Osteoblast (primary cell): ENCODE measurements at places on chromosomes 16 and 17. TPM values are rescaled to one million over a fixed set of nuclear protein-coding genes. Genes with fewer than 3 reads are reported as not detected.

GRCh38 chr17:72613806-72614292, 478.6 kb downstream of the SLC39A11 start:
- peak overlapping the region; percentile 95 for H3K27ac ChIP-seq
- peaks cover 29% of the 10 kb centered on the region for H3K4me1 ChIP-seq
- peak; percentile 85 for DNase-seq
- H3K27me3 ChIP-seq, result peaks cover 28% of the 10 kb centered on the region

DNA sequence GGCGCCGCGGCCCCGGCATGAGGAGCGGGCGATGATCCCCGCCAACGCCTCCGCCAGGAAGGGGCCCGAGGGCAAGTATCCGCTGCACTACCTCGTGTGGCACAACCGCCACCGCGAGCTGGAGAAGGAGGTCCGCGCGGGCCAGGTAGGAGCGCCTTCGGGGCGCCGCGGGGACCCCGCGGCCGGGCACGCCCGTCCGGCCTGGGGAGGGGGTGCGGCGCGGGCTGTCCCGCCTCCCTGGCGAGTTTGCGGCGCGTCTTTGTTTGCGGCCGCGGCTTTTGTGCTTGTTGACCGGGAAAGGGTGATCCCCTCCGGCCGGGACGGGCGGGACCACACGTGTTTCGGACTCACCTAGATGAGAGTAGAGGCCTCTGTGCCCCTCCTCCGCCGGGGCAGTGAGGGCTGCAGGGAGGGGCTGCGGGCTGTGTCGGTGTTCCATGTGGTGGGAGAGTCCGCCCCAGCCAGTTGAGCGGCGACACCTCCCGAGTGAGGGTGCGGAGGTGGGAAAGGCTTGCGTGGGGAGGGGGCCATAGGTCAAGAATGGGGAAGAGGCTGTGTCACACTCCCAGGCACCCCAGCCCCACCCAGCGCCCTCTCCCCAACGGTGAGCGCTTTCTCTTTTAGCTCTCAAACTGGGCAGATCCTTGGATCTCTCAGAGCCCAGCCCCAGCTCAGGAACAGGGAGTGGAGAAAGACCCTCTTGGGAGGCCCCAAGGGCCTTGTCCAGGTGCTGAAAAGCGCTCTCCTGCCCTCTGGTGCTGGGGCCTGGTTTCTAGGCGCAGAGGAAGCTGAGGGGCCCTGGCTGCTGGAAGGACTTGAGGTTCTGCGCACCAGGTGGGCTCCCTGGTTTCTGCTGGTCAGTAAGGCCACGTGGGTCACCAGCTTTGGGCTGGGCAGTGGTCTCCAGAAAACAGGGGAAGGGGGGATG, 923 bp downstream of the ANKRD13B start:
- no peak for DNase-seq
- no peak overlapping the region for H3K27ac ChIP-seq
- no peaks in the 10 kb centered on the region for H3K36me3 ChIP-seq
- H3K27me3 ChIP-seq, result no peaks in the 10 kb centered on the region
- peak overlapping the region; percentile 72 for H3K4me3 ChIP-seq

DNA sequence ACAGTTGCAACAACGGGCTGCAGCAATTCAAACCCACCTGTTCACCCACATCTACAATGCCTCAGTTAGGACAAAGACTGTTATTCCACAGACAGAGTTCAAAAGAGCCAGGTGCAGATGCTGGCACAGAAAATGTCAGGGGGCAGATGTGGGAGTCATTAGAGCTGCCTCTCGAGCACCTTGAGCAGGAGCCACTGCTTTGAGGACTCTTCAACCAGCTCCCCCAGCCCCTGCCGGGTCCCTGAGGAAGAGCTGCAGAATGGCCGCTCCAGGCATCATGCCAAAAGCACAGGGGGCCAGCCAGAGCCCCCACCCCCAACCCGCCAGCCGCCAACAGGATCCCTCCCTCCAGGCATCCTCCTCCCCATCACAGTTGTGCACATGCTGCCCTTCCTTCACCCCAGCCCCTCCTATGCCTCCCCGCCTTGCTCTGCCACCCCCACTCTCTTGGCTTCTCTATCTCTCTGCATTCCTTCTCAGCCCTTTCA, 20.8 kb downstream of the C17orf67 start:
- no peak overlapping the region for H3K27ac ChIP-seq
- peaks cover 2% of the 10 kb centered on the region for H3K4me1 ChIP-seq
- H3K36me3 ChIP-seq, result no peaks in the 10 kb centered on the region
- no peak overlapping the region for H3K4me3 ChIP-seq

DNA sequence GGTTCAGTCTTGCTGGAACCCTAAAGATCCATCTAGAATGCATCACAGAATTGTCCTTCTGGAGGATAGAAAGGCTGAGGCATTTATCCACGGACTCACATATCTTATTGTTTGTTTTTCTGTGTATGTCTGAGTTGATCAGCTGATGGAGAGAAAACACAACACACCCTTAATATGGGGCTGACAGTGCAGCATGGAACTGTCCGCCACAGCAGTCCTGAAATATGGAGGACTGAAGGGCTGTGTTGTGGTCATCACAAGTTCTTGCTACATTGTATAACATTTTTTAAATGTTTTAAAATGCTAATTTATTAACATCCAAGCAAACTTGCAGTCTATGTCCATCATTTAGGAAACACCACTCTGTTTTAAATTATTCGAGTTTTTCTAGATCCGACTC, 448.9 kb upstream of the ERCC4 start:
- H3K27me3 ChIP-seq, result no peaks in the 10 kb centered on the region
- H3K4me3 ChIP-seq, result no peak overlapping the region
- no peak overlapping the region for H3K27ac ChIP-seq
- DNase-seq, result no peak
- H3K4me1 ChIP-seq, result no peaks in the 10 kb centered on the region

ETV4 gene
- 0.72 and 1.2 TPM in 2 replicates for total RNA-seq

ERCC4 gene
- 9.0 and 10.9 TPM in 2 replicates for total RNA-seq

NT5M gene
- 0.36 and 1.2 TPM in 2 replicates for total RNA-seq

DNA sequence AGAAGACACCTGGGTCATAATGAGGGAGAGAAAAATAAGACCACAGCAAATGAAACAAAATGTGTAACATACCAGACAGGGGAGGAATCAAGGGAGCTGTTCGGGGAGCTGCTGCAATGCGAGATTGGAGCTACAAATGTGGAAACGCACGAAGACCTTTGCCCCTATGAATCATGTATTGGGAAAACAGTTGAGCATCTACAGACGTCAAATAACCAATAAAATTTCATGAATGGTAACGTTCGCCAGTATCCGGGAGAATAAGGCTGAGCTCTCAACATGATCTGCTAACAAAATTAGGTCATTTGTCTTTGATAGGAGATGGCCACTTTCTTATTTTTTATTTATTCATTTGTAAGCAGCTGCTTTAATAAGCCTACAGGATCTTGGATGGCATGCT, 486.2 kb upstream of the RBFOX1 start:
- H3K27me3 ChIP-seq, result no peaks in the 10 kb centered on the region
- no peak overlapping the region for H3K4me3 ChIP-seq
- H3K36me3 ChIP-seq, result no peaks in the 10 kb centered on the region
- no peaks in the 10 kb centered on the region for H3K4me1 ChIP-seq

DNA sequence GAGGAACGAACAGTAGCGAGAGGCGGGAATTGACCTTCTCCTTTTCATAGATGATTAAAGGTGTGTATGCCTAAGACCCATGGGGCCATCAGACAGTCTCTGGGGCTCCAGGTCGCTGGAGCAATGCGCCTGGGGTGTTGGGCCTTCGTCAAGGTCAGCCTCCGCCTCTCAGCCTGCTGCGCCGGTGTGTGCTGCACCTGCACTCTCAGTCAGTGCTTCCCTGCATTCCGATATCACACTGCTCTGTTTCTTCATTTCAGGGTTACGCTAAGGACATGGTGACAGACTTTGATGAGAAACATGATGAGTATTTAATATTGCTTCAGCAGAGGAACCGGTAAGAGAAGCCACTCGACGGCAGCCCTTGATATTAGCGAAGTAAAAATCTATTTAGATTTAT, 68.2 kb downstream of the KATNIP start:
- peaks cover 3% of the 10 kb centered on the region for H3K36me3 ChIP-seq
- no peak overlapping the region for H3K4me3 ChIP-seq
- no peak overlapping the region for H3K27ac ChIP-seq
- no peaks in the 10 kb centered on the region for H3K4me1 ChIP-seq
- no peaks in the 10 kb centered on the region for H3K27me3 ChIP-seq

RUSF1 gene
- 48.5 and 53.0 TPM in 2 replicates for total RNA-seq

GRCh38 chr16:89544713-89545043, 15.8 kb upstream of the RPL13 start:
- H3K4me1 ChIP-seq, result no peaks in the 10 kb centered on the region
- H3K27me3 ChIP-seq, result no peaks in the 10 kb centered on the region
- peaks cover 66% of the 10 kb centered on the region for H3K36me3 ChIP-seq
- no peak overlapping the region for H3K27ac ChIP-seq
- no peak overlapping the region for H3K4me3 ChIP-seq

PRAC1 gene
- 0.88 TPM in 1 of 2 replicates, not detected in the other for total RNA-seq

- H3K4me3 ChIP-seq, result no peak overlapping the region
- no peak overlapping the region for H3K27ac ChIP-seq
- no peaks in the 10 kb centered on the region for H3K4me1 ChIP-seq
- H3K36me3 ChIP-seq, result no peaks in the 10 kb centered on the region
- H3K27me3 ChIP-seq, result no peaks in the 10 kb centered on the region
- DNase-seq, result no peak
Measured at GRCh38 chr16:72142476-72142875, 29.5 kb downstream of the PMFBP1 start.

DNA sequence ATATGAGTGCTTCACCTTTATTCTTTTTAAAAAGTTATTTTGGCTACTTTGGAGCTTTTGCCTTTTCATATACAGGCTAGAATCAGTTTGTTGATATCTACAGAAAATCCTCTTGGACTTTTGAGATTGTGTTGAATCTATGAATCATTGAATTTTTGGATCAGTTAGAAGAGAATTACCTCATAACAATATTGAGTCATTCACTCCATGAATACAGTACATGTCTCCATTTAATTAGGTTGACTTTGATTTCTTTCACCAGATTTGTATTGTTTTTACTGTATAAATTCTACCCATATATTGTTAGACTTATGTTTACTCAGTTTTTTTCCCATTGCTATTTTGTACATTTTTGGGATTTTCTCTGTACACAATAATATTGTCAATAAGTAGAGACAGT, 54.4 kb downstream of the TAOK1 start:
- H3K27ac ChIP-seq, result peak overlapping the region; percentile 47
- no peak overlapping the region for H3K4me3 ChIP-seq
- no peaks in the 10 kb centered on the region for H3K36me3 ChIP-seq
- DNase-seq, result peak; percentile 85
- H3K4me1 ChIP-seq, result peaks cover 14% of the 10 kb centered on the region

- H3K36me3 ChIP-seq, result no peaks in the 10 kb centered on the region
- peak within 1 kb of the TSS; percentile 48 for H3K27ac ChIP-seq
- H3K4me1 ChIP-seq, result peaks cover 37% of the 10 kb centered on the region
- H3K4me3 ChIP-seq, result peak within 1 kb of the TSS; percentile 89
Measured at GRCh38 chr16:4315186-4316107, at the start of gene GLIS2. Gene GLIS2, plus strand, starts transcription at chr16:4316067. Its CDS starts 16,214 bp downstream, at chr16:4332281.

SLC2A4 gene
- under 0.01 and 0.29 TPM in 2 replicates for total RNA-seq

DNA sequence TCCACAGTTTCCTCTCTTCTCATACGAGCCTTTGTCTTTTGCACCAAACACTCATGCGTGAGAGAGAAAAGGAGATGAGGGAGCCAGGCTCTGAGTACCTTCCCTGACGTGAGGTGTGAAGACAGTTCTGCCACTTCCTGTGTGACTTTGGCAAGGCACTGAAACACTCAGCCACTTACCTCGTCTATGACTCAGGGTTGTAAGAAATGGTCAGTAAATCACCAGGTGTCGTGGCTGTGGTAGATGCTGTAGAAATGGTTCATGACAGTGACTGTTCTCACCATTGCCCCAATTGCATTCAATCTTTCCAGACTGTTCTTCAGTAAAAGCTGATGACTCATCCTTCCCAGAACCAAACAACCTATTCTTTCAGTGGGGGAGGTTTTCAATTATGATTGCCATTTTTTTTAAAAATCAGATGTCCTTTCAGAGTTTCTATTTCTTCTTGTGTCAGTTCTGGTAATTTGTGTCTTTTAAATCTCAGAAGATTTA, 49.2 kb upstream of the CBFA2T3 start:
- H3K36me3 ChIP-seq, result no peaks in the 10 kb centered on the region
- no peak overlapping the region for H3K27ac ChIP-seq

MMP2 gene
- 2,094 and 2,259 TPM in 2 replicates for total RNA-seq

- H3K36me3 ChIP-seq, result no peaks in the 10 kb centered on the region
- peaks cover 12% of the 10 kb centered on the region for H3K4me1 ChIP-seq
- no peak overlapping the region for H3K27ac ChIP-seq
- H3K4me3 ChIP-seq, result no peak overlapping the region
- H3K27me3 ChIP-seq, result no peaks in the 10 kb centered on the region
- no peak for DNase-seq
Measured at GRCh38 chr16:86640265-86640843, 62.0 kb downstream of the FOXL1 start.

ADAMTS18 gene
- not detected in 2 replicates for total RNA-seq

DNA sequence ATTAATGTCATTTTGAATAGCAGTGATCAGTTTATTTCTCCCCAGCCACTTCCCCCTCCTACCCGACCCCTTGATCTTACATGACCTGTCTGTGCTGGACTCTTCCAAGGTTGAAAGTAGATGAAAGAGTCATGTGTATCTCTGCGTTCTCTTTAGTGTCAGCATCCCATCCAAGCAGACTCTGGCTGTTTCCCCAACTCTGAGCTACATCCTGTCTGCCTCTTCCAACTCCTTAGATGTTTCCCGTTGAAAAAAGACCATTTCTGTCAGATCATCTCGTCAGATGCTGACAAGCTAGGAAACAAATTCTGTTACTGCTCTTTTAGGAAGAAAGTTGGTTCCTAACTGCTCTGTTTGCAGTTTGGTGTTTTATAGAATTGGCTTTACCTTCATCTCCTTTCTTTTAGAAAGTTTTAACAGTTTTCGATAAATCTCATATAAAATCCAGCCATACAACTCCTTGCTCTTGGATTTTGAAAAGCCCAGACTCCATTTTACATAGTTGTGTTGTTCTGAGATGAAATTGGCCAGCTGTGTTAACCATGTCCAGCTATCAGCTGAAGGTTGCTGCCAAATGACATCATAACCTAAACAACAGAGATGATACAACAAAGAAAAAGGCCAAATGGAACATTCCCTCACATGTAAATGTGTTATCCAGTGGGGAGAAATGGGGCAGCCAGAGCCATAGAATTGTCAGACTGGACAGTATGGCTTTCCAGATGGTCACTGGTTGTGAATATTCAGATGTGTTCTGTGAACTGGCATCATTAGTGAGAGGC, 43.5 kb downstream of the CYB561 start:
- H3K4me3 ChIP-seq, result no peak overlapping the region
- DNase-seq, result no peak
- peaks cover 21% of the 10 kb centered on the region for H3K36me3 ChIP-seq
- peaks cover 25% of the 10 kb centered on the region for H3K4me1 ChIP-seq
- H3K27me3 ChIP-seq, result no peaks in the 10 kb centered on the region

DNA sequence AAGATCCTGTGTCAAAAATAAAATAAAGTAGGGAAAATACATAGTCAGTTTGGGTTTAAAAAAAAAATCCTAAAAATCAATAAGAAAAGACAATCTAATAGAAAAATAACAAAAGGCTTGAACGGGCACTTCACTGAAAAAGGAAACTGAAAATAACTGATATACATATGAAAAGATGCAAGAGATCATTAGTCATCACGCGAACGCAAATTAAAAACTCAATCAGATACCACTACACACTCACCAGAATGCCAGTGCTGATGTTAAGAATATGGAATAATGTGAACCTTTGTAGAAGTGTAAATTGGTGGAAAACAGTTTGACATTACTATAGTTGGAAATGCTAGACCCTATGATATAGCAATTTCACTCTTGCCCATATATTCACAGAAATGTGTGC, 14.6 kb downstream of the GNGT2 start:
- peaks cover 19% of the 10 kb centered on the region for H3K4me1 ChIP-seq
- no peaks in the 10 kb centered on the region for H3K36me3 ChIP-seq
- no peaks in the 10 kb centered on the region for H3K27me3 ChIP-seq

CTF1 gene
- total RNA-seq, result 2.9 and 3.3 TPM in 2 replicates
